AG08395 (cell line): ENCODE measurements at places on chromosomes 7 and 10.
A peak's percentile ranks its signal among the peaks of the same experiment; 100 is the strongest.

GRCh38 chr10:97888641-97889262 is 39.1 kb downstream of the GOLGA7B start:
- peak; percentile 73 for DNase-seq

GRCh38 chr7:28688651-28689050 is 269.5 kb downstream of the TRIL start:
- DNase-seq = peak; percentile 61

DNA sequence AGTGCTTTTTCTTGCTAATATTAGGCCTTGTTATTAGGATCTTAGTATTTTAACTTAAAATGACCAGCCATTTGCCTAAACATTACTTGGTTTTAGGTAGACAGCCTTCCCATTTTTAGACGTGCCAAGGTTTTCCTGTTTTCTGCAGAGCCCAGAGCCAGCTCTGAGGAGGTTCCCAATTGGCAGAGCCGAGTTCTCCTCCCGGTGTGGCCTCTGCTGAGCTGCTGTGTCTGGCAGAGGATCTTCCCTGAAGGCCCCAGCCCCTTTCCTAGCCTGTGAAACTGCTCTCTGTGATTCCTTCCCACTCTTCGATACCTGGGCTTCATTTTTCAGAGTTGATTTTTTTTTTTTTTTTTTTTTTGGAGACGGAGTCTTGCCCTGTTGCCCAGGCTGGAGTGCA is 91.4 kb downstream of the EEPD1 start:
- no peak for DNase-seq

DNA sequence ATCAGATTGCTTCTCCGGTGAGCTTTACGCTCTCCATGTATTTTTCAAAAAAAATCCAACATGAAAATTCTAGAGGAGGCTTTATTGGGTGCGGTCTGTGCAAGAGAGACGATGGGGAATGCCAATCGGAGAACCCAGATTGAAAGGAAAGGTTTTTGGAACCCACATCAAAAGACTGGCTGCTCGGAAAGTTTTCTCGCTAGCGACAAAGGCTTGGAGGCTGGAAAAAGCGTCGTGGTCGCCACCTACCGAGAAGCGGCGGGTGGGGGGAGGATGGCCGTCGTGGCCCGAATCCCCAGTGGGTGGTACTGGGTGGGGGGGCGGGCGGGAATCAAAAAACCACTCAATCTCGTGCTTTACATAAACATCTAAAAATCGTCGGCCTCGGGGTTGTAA is 1.1 kb upstream of the GTF2I start:
- DNase-seq = peak; percentile 29

DNA sequence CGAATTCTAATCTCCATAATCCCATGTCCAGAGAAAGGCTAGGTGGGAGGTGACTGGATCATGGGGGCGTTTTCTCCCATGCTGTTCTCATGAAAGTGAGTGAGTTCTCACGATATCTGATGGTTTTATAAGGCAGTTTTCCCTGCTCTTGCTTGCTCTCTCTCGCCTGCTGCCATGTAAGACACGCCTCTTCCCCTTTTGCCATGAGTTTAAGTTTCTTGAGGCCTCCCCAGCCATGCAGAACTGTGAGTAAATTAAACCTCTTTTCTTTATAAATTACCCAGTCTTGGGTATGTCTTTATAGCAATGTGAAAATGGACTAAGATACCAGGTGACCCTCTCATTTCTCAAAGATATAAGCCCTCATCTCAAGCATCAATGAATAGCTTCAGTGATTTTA is 1.1 kb upstream of the ACTA2 start:
- no peak for DNase-seq

GRCh38 chr7:82091126-82091684 is 321.4 kb upstream of the HGF start:
- DNase-seq = no peak

DNA sequence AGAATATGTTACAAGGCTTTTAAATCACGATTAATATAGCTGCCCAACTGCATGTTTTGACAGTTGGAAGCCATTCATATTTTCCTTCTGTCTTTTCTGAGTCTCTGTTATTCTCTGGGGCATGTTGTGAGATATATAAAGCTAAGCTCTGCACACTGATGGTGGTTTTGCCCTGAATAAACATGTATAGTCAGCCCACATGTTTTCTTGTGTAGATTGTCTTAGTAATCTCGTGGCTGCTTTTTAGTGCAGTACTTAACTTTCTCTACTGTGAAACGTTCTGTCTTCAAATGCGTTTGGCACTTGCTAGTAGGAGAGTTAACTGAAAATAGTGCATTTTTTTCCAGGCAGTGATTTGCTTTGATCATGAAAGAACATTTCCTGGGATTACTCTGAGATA is 268.5 kb downstream of the DNAJB9 start:
- DNase-seq = no peak

DNA sequence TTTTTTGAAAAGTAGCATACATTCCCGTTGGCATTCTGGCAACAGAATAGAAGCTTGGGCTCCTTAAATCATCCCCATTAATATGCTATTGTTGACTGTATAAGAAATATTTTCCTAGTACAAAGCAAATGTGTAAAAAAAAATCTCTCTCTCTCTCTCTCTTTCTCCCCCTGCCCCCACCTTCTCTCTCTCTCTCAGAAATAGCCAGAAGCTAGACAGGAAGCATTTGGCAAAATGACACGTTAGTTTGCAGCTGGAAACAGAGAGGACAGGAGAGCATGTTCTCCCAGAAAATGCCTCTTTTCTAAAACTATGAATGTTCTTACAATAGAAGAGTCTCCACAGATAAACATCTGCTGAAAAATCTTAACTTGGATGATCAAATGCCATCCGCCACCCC is 59.6 kb upstream of the AKR1E2 start:
- no peak for DNase-seq

DNA sequence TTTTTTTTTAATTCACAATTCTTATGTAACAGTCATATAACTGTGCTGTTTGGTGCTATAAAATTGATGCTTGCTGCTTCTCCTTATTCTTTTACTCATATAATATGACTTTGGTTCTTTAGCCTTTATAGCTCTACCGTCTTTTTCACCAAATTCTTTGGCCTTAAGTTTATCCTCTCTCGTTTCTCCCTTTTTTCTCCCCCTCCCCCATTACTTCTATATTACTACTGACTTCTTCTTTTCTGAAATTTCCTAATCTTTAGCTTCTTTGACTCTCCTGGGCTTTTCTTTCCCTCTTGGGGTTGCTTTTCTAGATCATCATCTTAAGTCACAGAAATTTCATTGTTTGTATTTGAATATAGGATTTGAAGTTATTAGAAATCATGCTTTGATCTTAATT is 3.8 kb downstream of the BCCIP start:
- no peak for DNase-seq
